ENCODE measurements at places on chromosomes 5 and 9.

- DNase-seq, result no peak
Measured at GRCh38 chr9:126701813-126702140, 88.0 kb downstream of the LMX1B start.

GRCh38 chr5:127389601-127390000 lies 99.0 kb downstream of the MEGF10 start:
- no peak for DNase-seq

- DNase-seq, result no peak
Measured at GRCh38 chr5:114419959-114420358, 58.1 kb downstream of the KCNN2 start.

GRCh38 chr5:138663009-138663408 lies 87.8 kb upstream of the HSPA9 start:
- no peak for DNase-seq

- no peak for DNase-seq
Measured at GRCh38 chr5:169099801-169100734, 200.9 kb downstream of the SLIT3 start.

DNA sequence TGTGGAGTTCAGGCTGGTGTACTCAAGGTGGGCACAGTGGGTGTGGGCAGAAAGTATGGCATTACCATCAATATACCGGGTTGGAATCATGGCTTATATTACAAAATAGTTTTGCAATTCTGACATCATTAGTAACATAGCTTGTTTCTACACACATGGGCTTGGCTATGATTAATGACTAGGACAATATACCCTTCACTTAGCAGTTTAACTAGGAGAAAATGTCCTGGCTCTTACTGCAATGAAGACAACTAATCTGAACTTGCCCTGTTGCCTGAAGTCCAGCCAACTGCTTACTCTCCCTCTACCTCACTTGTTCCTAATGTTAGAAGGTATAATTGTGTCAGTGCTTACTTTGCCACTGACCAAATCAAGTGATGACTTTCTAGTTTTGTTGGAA lies 612.5 kb downstream of the EFNA5 start:
- DNase-seq, result no peak

- no peak for DNase-seq
Measured at GRCh38 chr5:44257653-44258365, 131.4 kb downstream of the FGF10 start.

DNA sequence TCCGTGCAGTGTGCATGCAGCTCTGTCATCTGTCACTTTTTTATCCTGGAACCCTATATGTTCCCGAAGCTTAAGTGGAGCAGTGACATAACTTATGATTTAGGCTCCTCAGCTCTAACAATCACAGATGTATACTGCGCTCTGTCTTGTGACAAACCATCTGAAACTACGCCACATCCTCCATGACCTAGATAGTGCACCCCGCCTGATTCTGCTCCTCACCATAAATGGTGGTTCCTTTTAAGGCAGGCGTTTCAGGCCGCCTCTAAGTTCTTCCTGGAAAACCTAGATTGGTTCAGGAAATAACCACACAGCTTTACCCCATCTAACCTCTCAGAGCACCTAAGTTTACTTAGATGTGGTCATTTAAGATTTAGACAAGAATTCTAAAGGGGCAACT lies 372.0 kb downstream of the CDH10 start:
- DNase-seq, result no peak

GRCh38 chr9:12784461-12785259 lies 9.8 kb downstream of the LURAP1L start:
- peak; percentile 47 for DNase-seq

DNA sequence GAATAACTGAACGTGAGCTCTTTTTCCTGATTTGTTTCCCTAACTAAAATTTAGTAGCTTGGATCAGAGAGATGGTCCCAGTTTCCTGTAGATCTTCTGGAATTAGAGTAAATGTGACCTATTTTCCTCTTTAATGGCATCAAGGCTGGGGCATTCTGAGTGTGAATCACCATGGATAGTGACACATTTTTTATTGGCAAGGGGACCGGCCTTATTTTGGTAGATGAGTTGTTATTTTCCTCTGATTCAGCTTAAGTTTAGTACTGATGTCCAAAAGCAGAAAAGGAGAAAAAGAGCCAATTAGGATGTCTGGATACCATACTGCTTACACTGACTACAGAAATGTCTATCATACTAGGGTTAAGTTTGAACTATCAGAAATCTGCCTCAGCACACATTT lies 68.1 kb downstream of the RNF38 start:
- DNase-seq, result no peak

DNA sequence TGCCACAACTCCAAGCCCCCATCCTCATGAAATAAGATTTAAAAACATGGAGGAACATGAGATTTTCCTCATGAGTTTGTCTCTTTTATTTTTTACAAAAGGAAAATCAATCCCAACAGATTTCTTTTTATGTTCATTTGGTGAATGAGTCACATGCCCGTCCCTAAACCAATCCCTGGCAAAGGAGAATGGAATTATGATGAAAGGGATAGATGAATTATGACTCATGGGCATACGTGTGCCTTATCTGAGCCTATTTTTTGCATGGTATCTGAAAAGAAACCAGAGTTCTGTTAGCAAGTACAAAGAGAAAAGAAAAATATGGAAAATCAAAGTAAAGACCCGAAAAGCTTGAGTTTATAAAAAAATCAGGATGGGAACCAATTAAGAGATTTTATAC lies 267.5 kb upstream of the TMEM161B start:
- no peak for DNase-seq

- no peak for DNase-seq
Measured at GRCh38 chr9:119257592-119257991, 111.6 kb downstream of the BRINP1 start.

GRCh38 chr9:129262261-129262660 lies 84.2 kb upstream of the IER5L start:
- no peak for DNase-seq

DNA sequence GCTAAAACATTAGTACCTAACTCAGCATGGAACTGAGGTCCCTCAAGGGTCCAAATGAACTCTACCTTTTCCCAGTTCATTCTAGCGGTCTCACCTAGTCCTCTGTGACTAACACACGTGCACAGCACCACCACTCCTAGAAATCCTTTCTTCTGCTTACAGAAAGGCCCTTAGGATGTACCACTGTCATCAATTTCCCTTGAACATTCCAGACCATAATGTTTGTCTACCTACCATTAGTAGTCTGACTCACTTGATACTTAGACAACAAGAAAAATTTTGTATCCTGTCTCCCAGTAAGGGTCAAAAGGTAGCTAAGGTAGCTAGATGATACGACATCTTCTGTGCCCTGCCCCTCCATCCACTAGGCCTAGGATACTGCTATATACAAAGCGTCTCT lies 166.6 kb downstream of the TSSK1B start:
- no peak for DNase-seq

GRCh38 chr9:129584136-129584535 lies 36.8 kb downstream of the C9orf50 start:
- DNase-seq, result no peak

DNA sequence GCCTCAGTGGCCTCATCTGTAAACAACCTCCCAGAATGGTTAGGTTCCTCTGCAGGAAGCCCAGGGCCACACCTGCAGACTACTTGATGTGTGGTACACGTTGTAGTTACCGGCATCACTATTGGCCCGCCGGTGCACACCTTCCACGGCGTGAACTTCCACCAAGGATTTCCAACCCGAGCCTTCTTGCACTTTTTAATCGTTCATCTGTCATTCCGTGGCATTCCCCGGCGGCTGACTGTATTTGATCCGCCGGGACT lies 5.3 kb upstream of the TRIM41 start:
- DNase-seq, result no peak

DNA sequence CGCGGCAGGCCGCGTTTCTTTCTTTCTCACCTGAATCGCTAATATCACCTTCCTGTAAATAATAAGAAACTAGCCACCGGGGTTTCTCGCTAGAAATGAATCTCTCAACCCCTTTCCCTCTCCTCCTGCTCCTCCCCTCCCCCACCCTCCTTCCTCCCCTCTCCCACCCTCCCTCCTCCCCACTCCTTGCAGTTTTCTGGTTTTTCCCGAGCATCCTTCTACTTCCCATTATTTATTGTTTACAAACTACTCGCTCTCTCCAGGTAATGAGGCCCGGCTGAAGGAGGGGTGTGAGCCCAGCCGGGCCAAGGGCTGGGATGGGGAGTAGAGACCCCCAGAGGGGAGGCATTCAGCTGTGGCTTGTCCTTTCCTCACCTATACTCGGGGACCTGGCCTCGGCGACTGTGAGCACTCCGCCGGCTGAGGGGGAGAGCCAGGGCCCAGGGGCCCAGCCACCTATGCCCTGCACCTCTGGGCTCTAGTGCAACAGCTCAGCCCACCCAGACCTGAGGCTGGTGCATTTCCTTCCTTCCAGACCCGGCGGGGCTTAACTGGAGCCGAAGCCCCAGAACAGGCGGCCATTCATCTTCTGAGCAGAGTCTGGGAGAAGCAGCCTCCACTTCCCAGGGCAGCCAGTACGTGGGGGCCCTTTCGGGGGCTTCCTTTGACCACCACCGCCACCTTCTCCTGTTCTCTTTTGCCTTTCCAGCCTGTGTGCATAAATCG lies 2.1 kb upstream of the IRX4 start:
- DNase-seq, result no peak

All from AG09319 (cell line).